ENCODE measurements at places on chromosomes 2 and 18.

GRCh38 chr2:63818271-63818670 lies 23.4 kb upstream of the UGP2 start:
- no peak for DNase-seq

GRCh38 chr2:162537651-162538050 lies 193.7 kb downstream of the GCA start:
- no peak for DNase-seq

- DNase-seq, result no peak
Measured at GRCh38 chr2:233012301-233012971, 620 bp downstream of the NGEF start.

- no peak for DNase-seq
Measured at GRCh38 chr2:110995911-110996310, 124.8 kb upstream of the BCL2L11 start.

DNA sequence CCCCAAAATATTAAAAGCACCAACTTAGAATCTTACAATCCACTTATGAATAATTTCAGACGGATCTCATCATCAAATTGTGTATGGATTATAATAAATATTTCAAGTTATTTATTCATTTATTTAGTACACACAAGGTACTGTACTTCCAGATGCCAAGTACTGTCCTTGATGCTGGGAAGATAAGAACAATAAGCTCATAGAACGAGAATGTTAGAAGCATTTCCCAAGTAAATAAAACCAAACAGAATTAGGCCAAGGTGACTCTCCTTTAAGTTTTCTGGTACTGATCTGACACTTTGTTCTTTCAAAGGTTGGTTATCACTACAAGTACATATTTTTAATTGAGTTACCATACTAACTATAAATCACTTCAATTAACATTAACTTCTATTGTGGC lies 416.1 kb upstream of the ETAA1 start:
- no peak for DNase-seq

DNA sequence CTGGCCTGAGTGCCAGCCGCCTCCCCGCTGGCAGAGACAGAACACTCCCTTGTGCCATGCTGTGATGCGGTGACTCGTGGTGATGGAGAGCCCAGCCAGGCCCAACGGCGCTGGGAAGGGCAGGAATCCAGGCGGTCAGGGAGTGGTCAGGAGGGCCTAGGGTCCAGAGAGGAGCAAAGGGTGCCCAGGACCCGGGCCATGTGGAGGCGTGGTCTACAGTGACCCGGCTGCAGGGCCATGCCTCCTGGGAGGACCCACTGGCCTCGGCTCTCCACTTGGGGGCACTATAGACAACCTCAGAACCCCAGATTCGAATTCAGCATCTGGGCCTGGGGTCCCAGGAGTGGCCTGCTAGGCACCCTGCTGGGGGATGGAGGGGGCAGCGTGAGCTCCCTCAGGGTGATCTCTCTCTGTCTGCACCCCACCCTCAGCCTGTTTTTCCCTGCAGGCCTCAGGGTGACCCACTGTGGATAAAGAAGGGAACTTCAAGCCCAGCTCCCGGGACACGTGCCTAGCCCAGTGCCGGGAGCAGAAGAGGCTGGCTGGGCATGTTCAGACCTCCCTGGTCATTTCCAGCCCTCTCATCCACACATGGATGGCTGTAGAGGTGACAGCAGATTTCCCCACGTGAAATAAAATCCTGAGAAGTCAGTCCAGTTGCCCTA lies 13.0 kb downstream of the AMER3 start:
- no peak for DNase-seq

DNA sequence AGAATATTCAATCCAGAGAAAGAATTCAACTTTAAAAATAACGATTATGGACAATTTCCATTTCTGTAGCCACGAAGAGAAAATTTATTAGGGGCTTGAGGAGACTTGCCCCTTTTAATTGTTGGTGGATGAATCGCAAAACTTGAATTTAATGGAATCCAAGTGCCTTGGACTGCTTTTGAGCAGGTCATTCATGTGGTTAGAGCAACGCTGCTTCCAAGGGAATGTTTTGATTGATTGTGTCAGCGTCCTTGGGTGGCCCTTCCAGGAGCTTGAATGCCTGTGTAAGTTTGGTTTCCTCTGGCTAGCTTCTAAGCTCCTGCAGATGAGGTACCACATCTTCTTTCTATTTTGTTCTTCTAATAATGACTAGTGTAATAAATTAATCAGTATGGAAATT lies 213.4 kb downstream of the LTBP1 start:
- DNase-seq, result no peak

DNA sequence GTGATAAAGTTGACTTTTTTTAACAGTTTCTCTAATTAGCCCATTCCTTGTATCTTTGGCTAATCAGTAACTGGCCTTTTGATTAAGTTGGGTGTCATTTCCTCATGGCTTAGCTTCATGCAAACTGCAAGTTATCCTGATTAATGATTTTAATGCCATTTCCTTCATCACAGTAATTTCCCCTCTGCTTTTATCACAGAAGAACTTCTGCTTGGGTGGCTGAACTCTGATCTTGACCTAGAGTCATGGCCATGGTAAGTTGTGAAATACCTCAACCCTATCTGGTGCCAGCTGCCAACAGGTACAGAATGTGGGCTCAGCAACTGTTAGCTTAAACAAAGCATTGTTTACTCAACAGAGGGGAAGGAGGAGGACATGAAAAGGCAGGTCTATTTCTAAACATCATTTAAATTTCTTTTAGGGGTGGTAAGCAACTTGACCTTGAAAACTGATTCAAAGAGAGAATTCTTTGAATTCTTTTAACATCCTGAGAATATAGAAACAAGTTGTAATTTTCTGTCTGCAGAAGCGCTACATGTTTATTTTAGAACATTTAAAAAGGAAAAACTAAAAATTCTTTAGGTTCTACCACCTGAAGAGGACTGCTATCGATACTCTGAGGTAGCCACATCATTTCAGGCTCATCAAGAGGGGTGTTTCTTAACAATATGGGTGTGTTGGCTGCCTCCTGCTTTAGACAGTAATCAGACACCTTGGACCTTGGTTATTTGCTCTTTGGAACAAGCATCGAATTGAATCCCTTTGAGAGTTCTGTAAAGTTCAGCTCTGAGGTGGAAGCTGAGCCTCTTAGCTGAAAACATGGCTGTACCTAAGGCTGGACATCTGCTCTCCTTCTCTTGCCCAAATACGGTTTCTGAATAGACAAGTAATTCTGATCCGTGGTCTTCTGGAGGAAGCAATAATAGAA lies 39.7 kb downstream of the ANXA4 start:
- peak; percentile 71 for DNase-seq

DNA sequence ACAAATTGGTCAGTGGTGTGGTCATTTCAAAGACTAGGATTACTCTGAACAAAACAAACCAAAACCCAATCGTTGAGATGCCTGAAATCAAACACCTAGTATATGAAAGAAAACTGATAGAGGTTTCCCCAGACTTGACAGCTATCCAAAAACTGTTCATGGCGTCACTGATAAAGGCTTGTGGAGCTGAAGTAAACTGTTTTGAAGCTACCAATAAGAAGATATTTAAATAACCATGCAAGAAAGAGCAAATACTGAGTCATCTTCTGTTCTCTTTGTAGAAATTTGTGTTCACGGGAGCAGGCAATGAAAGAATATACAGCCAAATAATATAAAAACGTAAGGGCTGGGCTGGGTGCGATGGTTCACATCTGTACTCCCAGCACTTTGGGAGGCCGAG lies 7.5 kb upstream of the COLEC11 start:
- peak; percentile 71 for DNase-seq

GRCh38 chr2:147523415-147523814 lies 321.4 kb upstream of the ACVR2A start:
- DNase-seq, result no peak

- DNase-seq, result peak; percentile 32
Measured at GRCh38 chr2:26414311-26414710, 12.6 kb downstream of the DRC1 start.

GRCh38 chr2:242041816-242042215 lies 172.3 kb downstream of the RTP5 start:
- no peak for DNase-seq

DNA sequence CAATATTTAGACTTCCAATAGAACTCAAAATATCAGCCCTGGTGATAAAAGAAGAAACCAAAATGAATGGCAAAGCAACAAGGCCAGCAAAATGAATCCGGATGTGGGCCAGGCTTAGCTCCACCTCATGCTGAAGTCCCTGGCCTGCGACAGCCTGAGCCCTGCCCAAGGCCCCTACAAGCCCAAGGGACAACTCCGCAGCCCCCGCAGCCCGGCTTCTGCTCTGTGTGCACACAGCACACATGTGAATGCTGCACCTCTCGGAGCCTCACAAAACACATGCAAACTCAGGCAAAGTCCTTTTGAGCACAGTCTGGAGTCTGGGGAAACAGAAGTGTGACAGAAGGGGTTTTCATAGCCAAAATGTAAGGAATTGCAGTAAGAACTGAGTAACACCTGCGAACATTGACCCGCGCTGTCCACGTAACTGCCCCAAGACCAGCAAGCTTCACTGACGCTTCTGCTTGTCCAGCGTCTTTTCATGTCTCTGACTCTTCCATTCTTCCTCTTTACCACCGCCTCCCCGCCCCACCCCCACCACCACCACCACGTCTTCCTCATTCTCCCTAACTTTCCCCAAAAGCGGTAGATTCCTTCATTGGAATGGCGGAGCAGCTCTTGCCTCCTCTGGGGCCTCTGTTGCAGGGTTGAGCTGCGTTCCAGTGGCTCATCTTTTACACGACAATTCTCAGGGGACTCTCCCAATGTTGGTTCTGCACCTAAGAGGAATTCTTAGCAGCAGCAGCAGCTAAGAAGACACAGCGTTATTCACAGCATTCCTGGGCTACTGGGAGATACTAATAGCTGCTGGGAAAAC lies 136.4 kb upstream of the COPS8 start:
- no peak for DNase-seq

DNA sequence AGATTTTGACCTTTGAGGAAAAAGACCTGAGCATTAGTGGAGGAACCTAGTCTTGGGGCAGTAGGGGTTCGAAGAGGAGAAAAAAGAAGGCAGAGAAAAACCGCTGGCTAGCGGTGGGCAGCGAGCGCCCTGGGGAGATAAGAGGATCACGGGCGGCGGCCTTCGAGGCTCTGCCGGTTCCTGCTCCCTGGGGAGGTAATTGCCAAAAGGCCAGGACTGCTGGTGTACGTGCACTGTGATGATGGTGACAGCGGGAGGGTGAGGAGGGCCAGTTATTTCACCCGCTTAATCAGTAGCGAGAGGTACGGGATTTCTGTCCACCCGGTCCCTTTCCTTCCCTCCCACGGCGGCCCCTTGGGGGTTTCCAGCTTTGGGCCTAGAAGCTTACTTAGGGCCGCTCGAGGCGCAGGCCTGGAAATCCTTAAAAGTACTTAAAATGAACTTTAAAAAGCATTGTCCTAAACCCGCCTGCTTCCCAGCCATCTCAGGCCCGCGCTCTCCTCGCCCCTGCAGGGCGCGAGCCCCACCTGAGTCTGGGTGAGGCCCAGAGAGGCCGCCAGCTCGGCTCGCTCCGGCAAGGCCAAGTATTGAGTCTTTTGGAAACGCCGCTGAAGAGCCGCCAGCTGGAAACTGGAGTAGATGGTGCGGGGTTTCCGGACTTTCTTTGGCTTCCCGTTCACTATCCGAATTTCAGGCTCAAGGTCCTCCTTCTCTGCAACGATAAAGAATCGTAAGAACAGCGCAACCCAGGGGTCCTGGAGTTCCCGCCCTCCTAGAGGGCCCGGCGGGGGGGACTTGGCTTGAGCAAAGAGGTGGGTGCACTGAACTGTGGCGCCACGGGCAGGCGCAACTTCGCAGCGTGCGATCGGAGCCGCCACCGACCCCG lies 1.5 kb downstream of the DLX2 start:
- DNase-seq, result no peak

GRCh38 chr2:234134496-234134895 lies 84.0 kb downstream of the SPP2 start:
- no peak for DNase-seq

GRCh38 chr18:58858591-58859468 lies 5.8 kb upstream of the ZNF532 start:
- peak; percentile 54 for DNase-seq

- no peak for DNase-seq
Measured at GRCh38 chr2:8966123-8966908, 37.2 kb downstream of the MBOAT2 start.

- no peak for DNase-seq
Measured at GRCh38 chr18:22210311-22210754, 40.9 kb downstream of the GATA6 start.

- DNase-seq, result peak; percentile 43
Measured at GRCh38 chr2:75098856-75099255, 100.5 kb downstream of the TACR1 start.

DNA sequence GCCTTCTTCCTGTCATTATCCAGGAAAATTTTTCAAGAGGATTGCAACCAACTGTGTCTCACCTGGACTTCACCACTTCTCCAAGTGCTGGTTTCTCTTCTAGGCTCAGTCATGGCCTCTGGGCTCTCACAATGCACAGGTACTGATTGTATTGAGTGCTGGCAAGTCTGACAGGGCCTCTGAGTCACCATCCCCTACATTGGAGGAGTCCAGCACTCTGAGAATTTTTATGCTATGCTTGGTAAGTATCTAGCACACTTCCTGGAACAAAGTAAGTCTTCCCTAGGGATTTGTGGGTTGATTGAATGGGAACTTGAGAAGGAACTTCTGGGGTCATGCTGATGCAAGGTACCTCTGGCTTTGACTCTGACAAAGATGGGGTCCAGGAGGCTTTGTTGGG lies 147.2 kb upstream of the CELF4 start:
- no peak for DNase-seq

DNA sequence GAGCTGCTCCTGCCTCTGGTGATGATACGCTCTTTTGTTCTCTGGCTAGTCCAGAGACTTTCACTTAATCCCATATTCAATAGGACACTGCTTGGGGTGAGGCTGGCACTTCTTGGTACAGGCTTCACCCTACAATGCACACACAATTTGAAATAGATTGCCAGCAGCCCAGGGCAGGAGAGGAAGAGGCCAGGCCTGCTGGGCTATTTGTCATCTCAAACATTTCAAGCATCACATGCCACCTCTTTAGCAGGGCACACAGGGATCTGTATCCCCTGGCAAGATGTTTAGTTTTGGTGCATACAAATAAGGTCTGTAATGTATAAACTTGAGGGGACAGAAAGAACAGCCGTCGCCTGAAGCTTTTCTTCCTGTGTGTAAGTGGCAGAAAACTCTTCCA lies 120.4 kb downstream of the CHST9 start:
- DNase-seq, result no peak

Data from OCI-M1 (cell line).